Esophagus squamous epithelium (tissue), 5 donors: ENCODE measurements at places on chromosomes 11 and 22. TPM values are rescaled to one million over a fixed set of nuclear protein-coding genes. Genes with fewer than 3 reads are reported as not detected.
A peak's percentile ranks its signal among the peaks of the same experiment; 100 is the strongest.

The LRRC75B gene
- total RNA-seq = 6.8 TPM

The TBX1 gene
- 0.18 TPM for total RNA-seq

DNA sequence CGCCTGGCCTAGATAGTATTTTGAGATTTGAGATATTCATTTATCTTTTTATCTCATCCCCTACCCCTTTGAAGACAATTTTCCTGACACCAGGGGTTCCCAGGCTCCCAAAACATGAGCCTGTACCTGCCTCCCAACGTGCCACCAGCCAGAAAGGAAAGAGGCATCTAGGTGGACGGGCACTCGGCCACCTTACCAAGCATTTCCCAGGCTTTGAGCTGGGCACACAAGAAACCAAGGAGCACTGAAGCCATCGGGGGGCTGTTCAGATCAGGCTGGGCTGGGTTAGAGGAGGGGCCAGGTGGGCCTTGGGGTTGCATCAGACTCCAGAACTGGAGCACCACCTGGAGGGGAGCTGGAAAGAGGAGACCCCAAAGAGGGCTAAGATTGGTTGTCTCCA is 28.5 kb upstream of the BAIAP2L2 start:
- no peaks in the 10 kb centered on the region for H3K36me3 ChIP-seq
- no peak for DNase-seq
- H3K4me3 ChIP-seq = no peak overlapping the region
- no peaks in the 10 kb centered on the region for H3K4me1 ChIP-seq
- no peak overlapping the region for H3K27ac ChIP-seq
- no peaks in the 10 kb centered on the region for H3K27me3 ChIP-seq

The NXPE1 gene
- total RNA-seq = not detected

GRCh38 chr22:40487663-40488249 is 117.4 kb downstream of the SGSM3 start:
- peaks cover 36% of the 10 kb centered on the region for H3K4me1 ChIP-seq
- H3K4me3 ChIP-seq = no peak overlapping the region
- DNase-seq = no peak
- no peak overlapping the region for H3K27ac ChIP-seq

- H3K27ac ChIP-seq = peak overlapping the region; percentile 82
- H3K4me1 ChIP-seq = peaks cover 22% of the 10 kb centered on the region
- H3K4me3 ChIP-seq = no peak overlapping the region
- H3K36me3 ChIP-seq = no peaks in the 10 kb centered on the region
- DNase-seq = no peak
Observed at GRCh38 chr11:13051257-13051656, 42.1 kb downstream of the RASSF10 start.

- no peak overlapping the region for H3K27ac ChIP-seq
- H3K36me3 ChIP-seq = peaks cover 40% of the 10 kb centered on the region
- no peak for DNase-seq
- H3K4me1 ChIP-seq = peaks cover 14% of the 10 kb centered on the region
- H3K27me3 ChIP-seq = no peaks in the 10 kb centered on the region
- H3K4me3 ChIP-seq = no peak overlapping the region
Observed at GRCh38 chr11:114442536-114442935, 3.3 kb downstream of the REXO2 start.
